Sigmoid colon (tissue), 7 donors: ENCODE measurements at places on chromosomes 1 and 21. TPM values are rescaled to one million over a fixed set of nuclear protein-coding genes. Genes with fewer than 3 reads are reported as not detected.

Gene CFHR1
- 0.22 TPM for polyA plus RNA-seq

Gene HHIPL2
- 0.13 TPM for polyA plus RNA-seq

Gene TRIM67
- polyA plus RNA-seq = 0.09 TPM

Gene NTMT2
- polyA plus RNA-seq = not detected

Gene NBPF4
- not detected for polyA plus RNA-seq

Gene AMY1C
- polyA plus RNA-seq = not detected

Gene PALMD
- polyA plus RNA-seq = 1.2 TPM
